Left lung (tissue), 14 donors: ENCODE measurements at places on chromosomes 1 and 21. TPM values are rescaled to one million over a fixed set of nuclear protein-coding genes. Genes with fewer than 3 reads are reported as not detected.

Gene ADCY10
- 0.37 TPM for total RNA-seq

DNA sequence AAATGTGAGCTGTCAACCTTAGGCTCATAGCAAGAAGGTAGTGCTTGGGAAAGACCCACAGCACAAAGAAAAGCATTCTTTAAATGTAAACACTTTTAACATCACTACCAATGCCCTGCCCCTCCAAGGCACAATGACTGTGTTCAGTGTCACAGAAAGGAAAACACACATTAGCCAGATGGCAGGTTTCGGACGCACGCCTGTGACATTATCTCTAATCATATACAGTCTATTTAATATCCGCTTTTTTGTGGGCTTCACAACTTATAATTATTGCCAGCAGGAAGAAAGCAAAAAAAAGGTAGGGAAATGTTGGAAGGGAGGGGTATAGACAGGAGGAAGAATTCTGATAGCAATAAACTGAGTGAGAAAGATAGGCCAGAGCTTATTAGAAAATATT is 112.4 kb upstream of the BEND5 start:
- no peak overlapping the region for H3K4me3 ChIP-seq
- DNase-seq = no peak
- no peak overlapping the region for H3K27ac ChIP-seq
- no peaks in the 10 kb centered on the region for H3K27me3 ChIP-seq
- no peaks in the 10 kb centered on the region for H3K36me3 ChIP-seq

Gene SLC25A34
- 1.4 TPM for total RNA-seq

DNA sequence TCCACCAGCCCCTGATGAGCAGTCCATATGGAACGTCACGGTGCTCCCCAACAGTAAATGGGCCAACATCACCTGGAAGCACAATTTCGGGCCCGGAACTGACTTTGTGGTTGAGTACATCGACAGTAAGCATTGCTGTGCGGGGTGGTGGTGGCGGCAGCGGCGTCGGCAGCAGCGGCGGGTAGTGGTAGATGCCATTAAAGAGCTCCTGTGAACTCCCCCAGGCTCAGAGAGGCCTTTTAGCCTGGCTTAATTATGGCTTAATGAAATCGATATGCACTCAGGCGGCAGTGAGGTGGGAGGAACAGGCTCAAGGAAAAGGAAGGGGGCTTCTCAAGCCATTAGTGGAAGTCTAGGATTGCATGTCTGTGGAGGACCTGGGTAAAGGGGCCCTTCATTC is 41.9 kb upstream of the CNTN2 start:
- no peaks in the 10 kb centered on the region for H3K4me1 ChIP-seq
- no peak for DNase-seq
- no peaks in the 10 kb centered on the region for H3K36me3 ChIP-seq
- H3K27ac ChIP-seq = no peak overlapping the region
- H3K27me3 ChIP-seq = peaks cover 12% of the 10 kb centered on the region

DNA sequence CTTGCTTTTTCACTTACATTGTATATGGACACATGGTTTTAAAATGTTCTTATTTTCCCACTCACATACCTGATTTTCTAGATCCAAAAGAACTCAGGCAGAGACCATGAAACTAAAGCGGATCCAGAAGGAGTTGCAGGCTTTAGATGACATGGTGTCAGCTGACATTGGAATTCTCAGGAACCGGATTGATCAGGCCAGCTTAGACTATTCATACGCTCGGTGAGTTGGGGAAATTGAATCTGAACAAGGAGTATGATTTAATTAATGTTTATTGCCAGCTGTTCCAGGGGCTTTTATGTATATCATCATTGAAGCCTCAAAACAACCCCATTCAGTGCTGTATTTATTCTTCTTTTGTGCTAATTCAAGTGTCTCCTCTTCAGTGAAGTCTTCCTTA is 12.7 kb downstream of the GORAB start:
- H3K27ac ChIP-seq = peak overlapping the region; percentile 15
- no peaks in the 10 kb centered on the region for H3K27me3 ChIP-seq
- no peak overlapping the region for H3K4me3 ChIP-seq

GRCh38 chr1:41647221-41648135 is 163.0 kb upstream of the EDN2 start:
- H3K27ac ChIP-seq = no peak overlapping the region
- no peak overlapping the region for H3K4me3 ChIP-seq
- no peaks in the 10 kb centered on the region for H3K4me1 ChIP-seq
- DNase-seq = no peak
